ENCODE measurements at places on chromosomes 13 and 19. TPM values are rescaled to one million over a fixed set of nuclear protein-coding genes. Genes with fewer than 3 reads are reported as not detected.

Gene IQCN
- 0.07 TPM for total RNA-seq

Gene FFAR1
- total RNA-seq = 0.06 TPM

DNA sequence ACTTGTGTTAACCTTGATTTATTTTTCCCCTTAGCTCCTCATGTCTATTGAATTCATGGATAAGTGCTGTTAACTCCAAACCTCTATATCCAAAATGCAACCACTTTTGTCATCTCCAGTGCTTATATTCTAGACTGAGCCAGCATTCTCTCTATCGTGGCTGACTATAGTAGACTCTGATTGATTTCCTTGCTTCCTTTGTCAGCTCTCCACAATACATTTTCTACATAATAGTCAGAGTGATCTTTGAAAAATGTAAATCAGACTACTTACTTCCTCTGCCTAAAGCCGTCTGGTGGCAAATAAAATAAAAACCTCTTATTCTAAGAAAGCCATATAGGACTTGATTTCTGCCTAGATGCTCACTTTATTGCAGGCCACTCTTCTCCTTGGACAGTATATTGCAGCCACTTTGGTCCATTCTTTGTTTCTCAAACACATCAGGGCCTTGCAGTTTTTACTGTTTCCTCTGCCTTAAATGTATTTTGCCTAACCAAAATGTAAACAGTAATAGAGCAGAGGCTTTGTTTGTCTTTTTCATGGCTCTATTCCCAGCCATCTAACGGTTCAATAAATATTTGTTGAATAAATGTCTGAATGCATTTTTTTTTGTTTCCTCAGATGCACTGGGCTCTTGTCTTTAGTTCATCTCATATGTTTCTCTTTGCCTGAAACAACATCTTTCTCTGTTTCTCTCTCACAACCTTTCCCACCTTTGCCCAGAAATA, 243.6 kb upstream of the CSNK1A1L start:
- DNase-seq = no peak

- no peak for DNase-seq
Measured at GRCh38 chr13:29196409-29197074, 376.4 kb downstream of the MTUS2 start.
